ENCODE measurements at places on chromosomes 11 and 22. TPM values are rescaled to one million over a fixed set of nuclear protein-coding genes. Genes with fewer than 3 reads are reported as not detected.

- no peak overlapping the region for H3K4me3 ChIP-seq
- no peaks in the 10 kb centered on the region for H3K4me1 ChIP-seq
- no peak for DNase-seq
- no peaks in the 10 kb centered on the region for H3K27me3 ChIP-seq
- no peak overlapping the region for H3K27ac ChIP-seq
These were observed 8.4 kb downstream of the TMEM184B start for GRCh38 chr22:38264322-38264843.

DNA sequence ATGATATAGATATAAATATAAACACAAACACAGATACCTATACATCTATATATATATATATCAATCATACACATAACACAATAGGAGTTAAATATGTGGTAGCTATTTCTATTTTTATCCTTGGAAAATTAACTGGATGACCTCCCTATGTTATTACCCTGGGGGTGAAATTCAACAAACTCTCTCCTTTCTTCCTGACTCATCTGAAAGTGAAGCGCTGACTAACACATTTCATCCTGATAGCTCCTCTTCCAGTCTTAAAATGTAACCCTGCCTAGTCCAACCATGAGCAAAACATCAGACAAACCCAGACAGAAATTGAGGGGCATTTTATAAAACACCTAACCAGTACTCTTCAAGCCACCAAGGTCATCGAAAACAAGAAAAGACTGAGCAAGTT is 220.6 kb upstream of the ISX start:
- H3K4me1 ChIP-seq = no peaks in the 10 kb centered on the region
- H3K4me3 ChIP-seq = no peak overlapping the region
- no peaks in the 10 kb centered on the region for H3K36me3 ChIP-seq

OR52E2 gene
- not detected for total RNA-seq

OR4C5 gene
- total RNA-seq = not detected

MPZL3 gene
- 1.0 TPM for total RNA-seq

TBX1 gene
- total RNA-seq = 91.7 TPM
